ENCODE measurements at places on chromosomes 7 and 10.

DNA sequence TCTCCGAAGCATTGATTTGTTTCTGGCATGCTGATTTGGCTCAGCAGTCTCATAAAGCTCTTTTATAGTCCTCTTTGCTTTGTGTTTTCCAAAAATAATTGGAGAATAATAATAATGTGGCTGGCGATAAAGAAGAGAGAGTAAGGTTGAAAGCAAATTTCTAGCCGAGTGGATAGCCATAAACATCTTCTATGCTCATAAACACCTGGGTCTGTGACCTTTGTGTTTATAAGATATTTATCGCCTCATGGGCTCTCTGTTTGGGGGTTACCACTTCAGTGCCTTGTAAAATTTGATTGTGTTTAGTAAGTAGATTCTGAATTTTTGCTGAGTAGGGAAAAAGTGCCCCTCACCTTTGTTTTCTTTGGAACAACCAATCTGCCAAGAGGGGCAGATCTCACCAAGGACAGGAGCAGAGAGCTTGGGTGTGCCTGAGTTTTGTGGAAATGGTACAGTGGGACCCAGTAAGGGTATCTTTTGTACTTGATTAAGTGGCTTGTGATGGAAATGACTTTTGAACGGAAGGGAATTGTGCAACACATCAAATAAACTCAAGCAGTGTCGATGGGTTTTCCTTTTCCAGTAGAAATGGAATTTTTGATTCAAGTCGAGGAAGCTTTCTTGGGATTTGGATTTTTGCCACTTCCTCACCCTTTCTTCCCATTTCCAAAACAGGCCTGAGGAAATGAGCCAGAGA is 220.5 kb downstream of the AUTS2 start:
- DNase-seq = no peak

DNA sequence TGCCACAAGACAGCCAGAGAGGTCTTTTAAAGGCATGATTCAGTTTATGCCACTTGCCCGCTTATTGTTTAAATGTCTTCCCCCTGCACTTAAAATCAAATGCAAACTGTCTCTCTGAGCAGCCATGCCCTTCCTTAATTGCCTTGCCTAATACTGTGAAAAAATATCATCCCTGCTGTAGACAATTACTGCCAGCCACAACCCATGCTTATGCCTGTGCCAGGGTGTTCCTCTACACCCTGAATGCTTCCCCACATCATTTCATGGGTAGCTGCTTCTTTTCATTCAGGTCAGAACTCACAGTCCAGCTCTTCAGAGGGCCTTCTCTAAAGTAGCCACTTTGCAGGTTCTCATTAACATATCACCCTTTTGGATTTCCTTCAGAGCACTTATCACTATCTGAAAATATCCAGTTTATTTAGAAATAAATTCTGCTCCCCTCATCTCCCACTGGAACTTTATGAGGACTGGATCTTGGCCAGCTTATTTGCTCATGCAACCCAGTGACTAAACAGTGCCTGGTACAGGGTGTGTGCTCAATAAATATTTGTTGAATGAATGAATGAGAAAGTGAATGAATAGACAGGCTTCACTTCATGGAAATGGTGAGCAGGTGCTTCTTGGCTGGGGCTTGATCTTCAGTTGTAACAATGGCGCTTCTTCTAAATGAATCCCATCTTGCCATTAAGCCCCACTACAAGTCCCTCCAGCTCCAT is 162.4 kb upstream of the MDFIC start:
- no peak for DNase-seq

GRCh38 chr10:128540781-128541761 is 414.8 kb upstream of the MKI67 start:
- DNase-seq = no peak

GRCh38 chr10:129849452-129849750 is 114.7 kb downstream of the EBF3 start:
- no peak for DNase-seq

GRCh38 chr7:80428161-80429054 is 83.5 kb downstream of the GNAT3 start:
- DNase-seq = no peak

Data from stimulated activated CD4-positive, alpha-beta T cell treated with anti-CD3 and anti-CD28 coated beads, Interleukin-15, amount 100 ng/mL, for 48 hours (primary cell).